Natural killer cell (primary cell): ENCODE measurements at places on chromosomes 2 and 18.

DNA sequence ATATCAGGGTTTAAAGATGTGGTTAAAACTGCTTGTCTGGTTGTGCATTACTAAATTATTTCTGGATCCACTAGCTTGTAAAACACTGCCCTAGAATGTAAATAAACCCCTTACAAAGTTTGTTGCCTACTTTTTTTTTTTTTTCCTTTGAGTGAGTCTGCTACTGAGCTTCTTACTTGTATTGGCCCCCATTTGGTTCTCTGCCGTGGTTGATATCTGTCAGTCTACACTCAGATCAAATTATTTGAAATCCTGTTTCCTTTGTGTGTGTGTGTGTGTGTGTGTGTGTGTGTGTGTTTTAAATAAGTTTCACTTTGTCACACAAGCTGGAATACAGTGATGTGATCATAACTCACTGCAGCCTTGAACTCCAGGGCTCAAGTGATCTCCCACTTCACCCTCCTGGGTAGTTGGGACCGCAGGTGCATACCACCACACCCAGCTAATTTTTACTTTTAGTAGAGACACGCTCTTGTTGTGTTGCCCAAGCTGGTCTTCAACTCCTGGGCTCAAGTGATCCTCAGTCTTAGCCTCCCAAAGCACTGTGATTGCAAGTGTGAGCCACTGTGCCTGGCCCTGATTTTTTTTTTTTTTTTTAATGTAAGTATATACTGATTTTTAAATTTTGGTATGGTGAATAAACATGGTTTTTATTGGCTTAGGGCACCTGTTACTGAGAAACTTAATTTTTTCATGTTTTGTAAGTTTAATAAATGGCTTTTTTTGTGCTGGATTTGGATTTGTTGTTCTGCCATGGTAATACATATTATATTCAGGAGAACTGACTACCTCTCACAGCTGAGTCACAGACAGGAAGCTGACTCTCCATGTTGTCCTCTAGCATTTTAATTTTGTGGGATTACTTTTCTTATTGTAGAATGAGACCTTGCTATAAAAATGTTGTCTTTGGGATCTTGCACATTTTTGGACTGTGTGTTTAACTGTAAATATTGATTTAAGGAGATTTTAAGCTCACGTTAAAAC lies 48.5 kb downstream of the MAP4K4 start:
- no peak for DNase-seq

GRCh38 chr18:45753286-45753685 lies 29.3 kb downstream of the SLC14A1 start:
- DNase-seq: no peak

- no peak for DNase-seq
Measured at GRCh38 chr18:13246121-13246520, 27.6 kb downstream of the LDLRAD4 start.

DNA sequence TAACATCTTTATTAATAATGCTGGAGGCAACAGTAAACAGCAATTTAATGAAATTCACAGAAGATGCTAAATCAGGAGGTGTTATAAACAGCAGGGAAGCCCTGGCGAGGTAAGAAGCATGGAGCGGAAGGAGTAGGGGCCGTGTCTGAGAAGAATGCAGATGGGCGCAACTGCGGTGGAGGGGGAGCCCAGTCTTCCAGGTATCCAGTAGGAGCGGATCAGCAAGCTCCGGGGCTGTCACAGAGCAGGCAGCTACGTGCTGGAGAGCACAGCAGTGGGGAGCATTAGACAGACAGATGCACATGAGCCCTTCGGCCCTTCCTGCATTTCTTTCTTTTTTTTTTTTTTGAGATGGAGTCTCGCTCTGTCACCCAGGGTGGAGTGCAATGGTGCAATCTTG lies 82.3 kb downstream of the SH3RF3 start:
- no peak for DNase-seq

- DNase-seq: peak; percentile 54
Measured at GRCh38 chr2:100235098-100235497, 87.2 kb downstream of the LONRF2 start.

DNA sequence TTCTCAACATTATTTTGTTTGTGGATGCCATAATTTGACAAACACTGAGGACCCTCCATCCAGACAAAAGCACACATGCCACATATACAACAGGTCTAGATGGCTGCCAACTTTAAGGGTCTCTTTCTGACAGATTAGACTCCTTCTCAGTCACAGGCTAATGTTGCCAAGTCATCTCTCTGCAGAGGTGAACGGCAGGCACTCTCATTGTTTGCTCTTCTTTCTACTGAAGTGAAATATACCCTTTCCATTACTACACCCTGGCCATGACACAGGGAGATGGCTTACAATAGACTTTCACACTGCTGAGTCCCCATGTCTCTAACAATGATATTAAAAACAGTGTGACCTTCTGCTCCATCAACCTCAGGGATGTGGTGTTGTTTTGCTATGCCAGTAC lies 47.5 kb upstream of the ZNF397 start:
- DNase-seq: no peak

GRCh38 chr2:105787376-105788318 lies 42.9 kb downstream of the NCK2 start:
- no peak for DNase-seq

GRCh38 chr2:75646090-75646582 lies 447 bp upstream of the MRPL19 start:
- DNase-seq: no peak

- no peak for DNase-seq
Measured at GRCh38 chr2:464562-465309, 176.8 kb upstream of the ALKAL2 start.

DNA sequence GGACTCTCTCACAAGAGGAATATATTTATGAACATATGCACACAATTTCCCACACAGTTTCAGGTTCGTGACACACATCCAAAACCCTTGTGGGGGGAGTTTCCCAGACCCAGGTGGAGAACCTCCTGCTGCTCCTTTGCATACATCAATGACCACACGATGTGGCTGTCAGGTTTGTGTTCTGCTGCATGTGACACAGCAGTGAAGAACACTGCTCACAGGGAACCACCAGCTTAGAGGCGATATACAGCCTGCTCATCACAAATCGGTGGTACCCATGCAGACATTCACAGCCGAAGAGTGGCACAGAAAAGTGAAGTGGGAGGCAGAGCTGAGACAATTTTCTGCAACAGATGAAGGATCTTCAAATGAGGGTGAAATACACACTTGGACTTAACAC lies 175.6 kb upstream of the ZFP36L2 start:
- no peak for DNase-seq

- no peak for DNase-seq
Measured at GRCh38 chr2:8998418-8999101, 4.9 kb downstream of the MBOAT2 start.

DNA sequence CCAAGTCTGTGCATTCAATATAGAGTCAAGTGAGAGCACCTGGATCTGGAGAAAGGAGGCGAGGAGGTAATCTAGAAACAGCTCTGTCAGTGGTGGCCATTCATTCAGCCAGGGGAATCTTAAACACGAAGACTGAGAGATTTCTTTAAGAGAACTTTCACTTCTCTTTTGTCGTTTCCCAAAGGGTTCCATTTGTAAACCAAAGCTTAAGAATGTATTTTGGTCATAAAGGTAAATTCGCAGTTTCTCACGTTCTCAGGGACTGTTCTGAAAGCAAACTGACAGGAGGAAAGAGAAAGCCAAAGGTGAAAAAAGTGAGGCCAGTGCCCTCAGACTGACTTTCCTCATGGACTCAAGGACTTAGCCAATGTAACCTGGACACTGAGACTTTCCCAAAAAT lies 513.5 kb downstream of the CMPK2 start:
- DNase-seq: no peak

DNA sequence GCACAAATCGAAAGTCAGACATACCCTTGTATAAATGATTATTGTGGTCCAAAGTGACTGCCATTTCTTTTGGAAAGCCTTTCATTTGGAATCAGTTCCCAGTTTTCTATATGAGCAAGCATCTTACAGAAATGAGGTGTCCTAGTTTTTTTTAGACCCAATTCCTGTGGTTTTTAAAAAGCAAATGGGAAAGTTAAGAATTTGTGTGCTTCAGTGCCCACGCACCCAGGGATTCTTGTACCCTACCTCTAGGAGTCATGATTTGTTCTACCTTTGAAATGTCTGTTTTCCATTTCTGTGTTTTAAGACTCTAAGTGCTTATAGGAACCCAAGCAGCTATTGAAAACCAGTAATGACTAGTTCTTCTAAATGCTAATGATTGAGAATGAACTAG lies 218.1 kb downstream of the CAMKMT start:
- no peak for DNase-seq

DNA sequence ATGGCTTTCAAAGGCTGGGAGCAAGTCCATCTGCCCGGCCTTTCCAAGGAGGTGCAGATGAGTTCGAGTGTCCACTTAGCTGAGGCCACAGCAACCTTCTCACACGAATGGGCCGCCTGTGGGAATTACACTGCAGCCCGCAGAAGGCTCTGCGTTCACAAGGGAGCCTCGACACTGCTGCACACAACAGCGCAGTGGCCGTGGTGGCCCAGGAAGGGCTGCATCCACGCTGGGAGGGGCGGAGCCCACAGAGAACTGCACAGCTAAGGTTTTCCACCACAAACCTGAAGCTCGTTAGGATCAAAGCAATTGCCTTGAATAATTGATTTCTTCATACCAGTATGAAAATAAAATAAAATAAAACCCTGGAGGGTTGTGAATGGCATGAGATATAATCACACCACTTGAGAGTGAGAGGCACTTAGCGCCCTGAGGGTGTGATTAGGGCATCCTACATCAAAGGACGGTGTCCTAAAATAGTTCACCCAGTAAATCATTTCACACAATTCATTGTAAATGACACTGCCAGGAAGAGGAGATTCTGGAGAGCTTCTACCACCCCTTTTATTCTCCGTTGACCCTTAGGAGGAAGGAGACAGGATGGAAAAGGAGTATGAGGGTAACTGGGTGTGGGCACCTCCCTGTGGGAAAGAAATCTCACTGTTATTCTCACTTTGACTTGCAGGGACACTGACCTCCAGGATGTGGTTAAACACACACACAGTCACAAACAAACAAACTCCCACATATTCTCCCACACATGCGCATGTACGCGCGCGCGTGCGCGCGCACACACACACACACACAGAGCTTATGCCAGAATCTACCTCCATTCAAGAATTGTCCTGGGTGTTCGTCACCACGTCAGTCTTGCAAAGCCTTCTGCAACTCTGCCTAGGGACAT lies 256.6 kb upstream of the ID2 start:
- DNase-seq: peak; percentile 73

GRCh38 chr2:150513647-150514046 lies 26.2 kb upstream of the RND3 start:
- DNase-seq: no peak

DNA sequence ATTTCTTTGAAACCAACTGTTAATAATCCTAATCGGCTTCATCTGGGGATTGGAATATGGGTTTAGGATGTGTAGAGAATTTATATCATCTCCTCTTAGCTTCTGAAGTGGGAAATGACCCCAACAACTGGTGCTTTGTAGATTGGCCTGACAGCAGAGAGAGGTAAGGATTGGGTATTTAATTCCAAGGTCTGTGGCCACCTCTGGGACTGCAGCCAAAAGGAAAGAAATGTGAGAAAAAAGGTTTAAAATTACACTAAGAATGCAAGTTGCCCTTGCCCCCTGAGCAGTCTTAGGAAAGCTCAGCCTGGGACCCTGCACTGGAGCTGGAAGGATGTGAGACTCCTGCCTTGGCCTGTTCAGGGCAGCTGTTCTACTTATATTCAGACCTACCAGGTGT lies 157.1 kb downstream of the FTCDNL1 start:
- DNase-seq: no peak

GRCh38 chr2:42071791-42072190 lies 24.0 kb downstream of the PKDCC start:
- no peak for DNase-seq

DNA sequence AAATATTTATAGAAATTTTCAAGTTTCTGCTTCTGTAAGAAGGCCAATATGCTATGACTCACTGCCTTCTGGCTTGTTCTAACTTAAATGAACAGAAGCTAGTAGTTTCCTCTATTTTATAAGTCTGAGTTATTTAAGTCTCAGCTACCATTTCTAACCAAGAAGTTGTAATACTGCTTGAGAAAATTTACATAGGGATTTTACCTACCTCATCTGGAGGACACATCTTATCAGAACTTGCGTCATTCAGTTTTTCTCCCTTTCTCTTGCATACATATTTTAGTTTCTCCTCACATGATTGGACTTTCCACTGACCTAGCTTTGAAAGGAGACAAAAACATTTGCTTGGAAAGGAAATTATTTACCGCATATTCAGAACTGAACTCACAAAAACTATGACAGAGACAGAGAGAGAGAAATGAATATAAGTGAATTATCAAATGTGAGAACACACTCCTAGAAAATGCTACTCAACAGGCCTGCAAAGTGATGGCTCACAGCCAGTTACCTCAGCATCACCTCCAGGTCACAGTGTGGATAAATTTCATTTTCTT lies 81.1 kb upstream of the CD302 start:
- DNase-seq: no peak

- no peak for DNase-seq
Measured at GRCh38 chr2:84879584-84880394, 1.1 kb downstream of the TRABD2A start.
